Suppressor macrophage treated with lipopolysaccharide for 4 hours (primary cell): ENCODE measurements at places on chromosomes 6 and 20.

DNA sequence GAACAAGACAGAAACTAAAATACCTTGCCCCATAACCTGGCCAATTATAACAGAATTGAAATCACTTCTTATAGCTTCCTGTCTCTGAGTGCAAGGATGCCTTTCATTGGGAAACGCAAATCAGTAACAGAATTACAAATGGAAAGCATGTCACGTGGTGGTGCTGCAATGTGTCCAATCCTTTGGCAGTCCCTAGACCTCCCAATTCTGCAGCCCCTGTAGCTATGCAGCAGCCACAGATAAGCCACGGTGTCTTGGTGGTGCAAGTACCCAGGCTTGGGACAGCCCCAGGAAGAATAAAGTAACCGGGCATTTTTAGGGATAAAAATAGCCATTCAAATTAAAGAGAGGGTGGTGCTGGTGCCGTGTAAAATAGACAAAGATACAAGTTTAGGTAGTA, 134.6 kb upstream of the CCN2 start:
- DNase-seq = no peak

GRCh38 chr6:44535446-44535845, 147.9 kb downstream of the CDC5L start:
- DNase-seq = no peak

DNA sequence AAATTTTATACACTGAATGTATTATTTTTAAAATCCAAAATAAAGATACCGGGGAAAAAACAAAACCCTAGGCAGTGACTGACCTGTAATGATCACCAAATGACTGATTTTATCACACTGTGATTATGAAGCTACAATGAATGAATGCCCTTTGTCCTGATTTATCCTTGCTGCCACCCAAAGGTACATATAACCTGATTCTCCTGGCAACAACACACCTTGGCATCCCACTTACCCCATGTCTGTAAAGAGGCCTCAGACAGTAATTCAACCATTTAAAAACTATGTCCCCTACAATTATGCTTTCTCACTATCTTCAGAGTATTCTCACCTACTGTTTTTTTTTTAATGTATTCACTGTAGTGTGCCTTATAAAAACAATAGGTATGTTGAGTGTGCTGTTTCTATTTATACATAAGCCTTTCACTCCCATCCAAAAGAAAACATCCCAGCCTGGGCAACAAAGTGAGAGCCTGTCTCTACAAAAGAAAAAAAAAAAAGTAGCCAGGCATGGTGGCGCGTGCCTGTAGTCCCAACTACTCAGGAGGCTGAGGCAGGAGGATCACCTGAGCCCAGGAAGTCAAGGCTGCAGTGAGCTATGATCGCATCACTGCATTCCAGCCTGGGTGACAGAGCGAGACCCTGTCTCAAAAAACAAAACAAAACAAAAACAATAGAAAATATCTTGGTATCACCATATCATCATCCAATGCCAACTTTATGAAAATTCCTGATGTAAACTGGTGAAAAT, 21.7 kb downstream of the B4GALT5 start:
- no peak for DNase-seq

DNA sequence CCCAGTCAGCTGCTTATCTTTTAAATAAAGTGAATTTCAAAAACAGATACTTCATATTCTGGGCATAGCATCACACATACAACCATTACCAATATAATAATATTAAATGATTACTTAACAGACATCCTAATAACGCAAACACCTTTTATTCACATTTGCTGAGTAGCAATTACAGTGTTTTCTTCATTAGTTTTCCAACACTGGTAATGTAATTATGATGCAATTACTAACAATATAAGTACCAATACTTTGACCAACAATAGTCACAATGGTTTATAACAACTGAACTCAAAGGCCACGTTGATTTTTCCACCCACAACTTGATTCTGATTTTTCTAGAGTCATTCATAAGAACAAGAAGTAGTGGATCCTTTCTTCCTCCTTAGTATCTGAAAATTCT, 104.1 kb downstream of the MYB start:
- DNase-seq = no peak
